ENCODE measurements at places on chromosomes 1 and 21. TPM values are rescaled to one million over a fixed set of nuclear protein-coding genes. Genes with fewer than 3 reads are reported as not detected.

GRCh38 chr1:1270813-1271212, 2.8 kb downstream of the UBE2J2 start:
- no peak for DNase-seq

DNA sequence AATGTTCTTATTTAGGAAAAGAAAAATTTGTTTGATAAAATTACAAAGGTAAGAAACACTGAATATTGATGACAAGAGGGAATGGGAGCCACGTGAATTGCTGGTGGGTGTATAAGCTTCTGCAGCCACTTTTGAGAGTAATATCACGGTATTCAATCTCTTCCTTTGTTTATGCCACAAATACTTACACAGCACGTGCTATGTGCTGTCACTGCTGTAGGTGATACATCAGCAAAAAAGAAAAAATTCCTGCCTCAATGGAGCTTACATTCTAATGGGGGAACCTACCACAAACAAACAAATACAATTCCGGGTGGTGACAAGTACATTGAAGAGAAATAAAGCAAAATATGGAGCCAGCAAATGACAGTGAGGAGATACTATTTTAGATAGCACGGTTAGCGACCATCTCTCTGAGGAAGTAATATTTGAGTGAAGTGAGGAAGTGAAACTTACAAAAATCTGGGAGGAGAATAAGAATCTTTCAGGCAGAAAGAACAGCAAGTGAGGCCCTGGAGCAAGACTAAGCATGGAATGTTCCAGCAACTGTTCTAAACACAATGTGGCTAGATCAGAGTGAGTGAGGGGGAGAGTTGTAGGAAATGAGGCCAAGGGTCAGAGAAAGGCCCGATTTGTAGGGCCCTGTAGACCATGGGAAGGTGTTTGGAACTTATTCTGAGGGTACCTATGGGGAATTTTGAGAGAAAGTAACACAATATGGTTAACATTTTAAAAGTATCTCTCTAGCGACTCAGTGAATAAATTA, 2.6 kb upstream of the FCRLB start:
- no peak for DNase-seq

The HUNK gene
- total RNA-seq, result 4.4 TPM

DNA sequence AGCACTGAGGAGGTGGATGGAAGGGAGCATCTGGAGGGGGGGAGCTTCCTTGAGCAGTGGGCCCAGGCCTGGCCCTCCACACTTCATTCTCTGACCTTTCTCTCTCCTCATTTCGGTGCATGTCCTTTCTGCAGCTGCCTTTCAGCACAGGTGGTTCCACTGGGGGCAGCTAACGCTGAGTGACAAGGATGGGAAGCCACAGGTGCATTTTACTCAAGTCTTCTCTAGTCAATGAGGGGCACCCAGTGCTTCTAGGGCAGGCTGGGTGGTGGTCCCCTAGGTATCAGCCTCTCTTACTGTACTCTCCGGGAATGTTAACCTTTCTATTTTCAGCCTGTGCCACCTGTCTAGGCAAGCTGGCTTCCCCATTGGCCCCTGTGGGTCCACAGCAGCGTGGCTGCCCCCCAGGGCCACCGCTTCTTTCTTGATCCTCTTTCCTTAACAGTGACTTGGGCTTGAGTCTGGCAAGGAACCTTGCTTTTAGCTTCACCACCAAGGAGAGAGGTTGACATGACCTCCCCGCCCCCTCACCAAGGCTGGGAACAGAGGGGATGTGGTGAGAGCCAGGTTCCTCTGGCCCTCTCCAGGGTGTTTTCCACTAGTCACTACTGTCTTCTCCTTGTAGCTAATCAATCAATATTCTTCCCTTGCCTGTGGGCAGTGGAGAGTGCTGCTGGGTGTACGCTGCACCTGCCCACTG, 43.2 kb downstream of the YARS1 start:
- no peak for DNase-seq

GRCh38 chr1:2306151-2306978, 78.2 kb downstream of the SKI start:
- DNase-seq, result no peak

GRCh38 chr1:103362348-103363007, 163.0 kb upstream of the RNPC3 start:
- no peak for DNase-seq

The FTCD gene
- 25.8 TPM for total RNA-seq
